ENCODE measurements at places on chromosomes 16 and 17.

- no peak for DNase-seq
These were observed 6.1 kb downstream of the CA7 start for GRCh38 chr16:66850115-66850815.

DNA sequence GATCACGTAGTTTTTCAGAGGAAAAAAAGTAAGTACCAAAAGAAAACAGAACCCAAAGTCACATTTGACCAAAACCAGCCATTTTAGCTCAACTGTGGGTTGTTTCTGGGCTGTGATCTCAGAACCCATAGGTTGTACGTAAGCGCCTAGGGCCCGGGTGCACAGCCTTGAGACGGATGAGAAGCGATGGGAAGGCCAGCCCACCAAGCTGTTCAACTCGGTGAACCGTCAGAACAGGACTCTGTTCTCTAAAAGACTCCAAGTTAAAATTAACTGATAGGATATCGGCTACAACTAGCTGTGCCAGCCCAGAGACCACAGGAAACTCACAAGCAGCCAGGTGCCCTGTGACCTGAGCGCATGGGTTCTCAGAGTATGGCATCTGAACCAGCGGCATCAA lies 28.3 kb downstream of the USP22 start:
- no peak for DNase-seq

DNA sequence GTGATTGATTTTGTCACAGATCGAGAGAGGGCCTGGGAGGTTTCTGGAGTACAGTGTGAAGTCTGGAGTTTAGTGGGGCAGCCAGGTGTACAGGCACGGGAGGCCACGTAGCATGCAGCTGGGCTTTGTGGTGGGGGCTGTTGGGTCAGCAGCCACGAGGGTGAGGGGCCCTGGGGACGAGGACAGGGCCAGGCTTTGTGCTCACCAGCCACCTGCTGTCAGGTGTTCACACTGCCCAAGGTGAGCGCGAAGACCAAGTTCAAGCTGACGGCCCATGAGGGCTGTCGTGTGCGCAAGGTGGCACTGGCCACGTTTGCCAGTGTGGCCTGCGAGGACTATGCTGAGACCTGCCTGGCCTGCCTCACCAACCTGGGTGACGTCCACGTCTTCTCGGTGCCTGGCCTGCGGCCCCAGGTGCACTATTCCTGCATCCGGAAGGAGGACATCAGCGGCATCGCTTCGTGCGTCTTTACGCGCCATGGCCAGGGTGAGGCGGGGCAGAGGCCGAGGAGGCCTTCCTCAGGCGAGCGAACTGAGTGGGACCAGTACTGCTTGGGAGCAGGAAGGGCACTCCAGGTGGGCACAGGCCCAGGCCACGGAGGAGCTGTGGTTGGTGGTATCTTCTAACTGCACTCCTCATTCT lies 15.9 kb downstream of the LLGL1 start:
- no peak for DNase-seq

GRCh38 chr16:84055801-84056634 lies 13.4 kb upstream of the SLC38A8 start:
- no peak for DNase-seq

DNA sequence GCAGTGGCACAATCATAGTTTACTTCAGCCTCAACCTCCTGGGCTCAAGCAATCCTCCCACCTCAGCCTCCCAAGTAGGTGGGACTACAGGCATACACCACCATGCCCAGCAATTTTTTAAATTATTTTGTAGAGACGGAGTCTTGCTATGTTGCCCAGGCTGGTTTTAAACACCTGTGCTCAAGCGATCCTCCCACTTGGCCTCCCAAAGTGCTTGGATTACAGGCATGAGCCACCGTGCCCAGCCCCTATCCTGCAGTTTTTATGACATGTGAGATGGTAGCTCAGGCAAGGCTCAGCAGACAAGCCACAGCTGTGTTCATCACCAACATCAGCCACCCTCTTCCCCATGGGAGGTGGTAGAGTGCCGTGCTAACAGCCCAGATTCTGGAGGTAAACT lies 46.2 kb upstream of the TNRC6A start:
- DNase-seq: no peak

DNA sequence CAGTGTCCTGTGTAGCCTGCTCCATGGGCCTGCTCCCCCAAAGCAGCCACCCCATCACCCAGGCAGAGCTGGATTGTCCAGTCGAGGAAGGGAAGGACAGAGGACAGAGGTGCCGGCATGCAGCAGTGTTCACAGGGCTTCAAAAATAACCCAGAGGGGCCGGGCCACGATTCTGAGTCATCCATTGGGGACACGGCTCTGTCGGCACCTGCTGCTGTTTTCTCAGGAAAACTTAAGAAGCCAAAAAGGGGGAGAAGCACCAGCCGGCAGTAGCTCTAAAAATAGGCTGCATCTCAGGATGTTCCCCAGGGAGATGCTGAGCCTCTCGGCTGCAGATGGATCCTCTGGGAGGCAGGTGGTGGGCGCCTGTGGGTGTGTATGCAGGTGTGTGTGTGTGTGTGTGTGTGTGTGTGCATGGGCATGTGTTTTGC lies 1.6 kb downstream of the CA7 start:
- DNase-seq: no peak
